ENCODE measurements at places on chromosomes 4 and X.
A peak's percentile ranks its signal among the peaks of the same experiment; 100 is the strongest.

- DNase-seq: no peak
These were observed 45.3 kb upstream of the PGRMC1 start for GRCh38 chrX:119190831-119191230.

- DNase-seq: no peak
These were observed 89.0 kb upstream of the NHS start for GRCh38 chrX:17285983-17286382.

- DNase-seq: peak; percentile 27
These were observed 34.4 kb upstream of the CDKL5 start for GRCh38 chrX:18390941-18391538.

GRCh38 chrX:154046031-154046781 lies 26.5 kb upstream of the IRAK1 start:
- no peak for DNase-seq

DNA sequence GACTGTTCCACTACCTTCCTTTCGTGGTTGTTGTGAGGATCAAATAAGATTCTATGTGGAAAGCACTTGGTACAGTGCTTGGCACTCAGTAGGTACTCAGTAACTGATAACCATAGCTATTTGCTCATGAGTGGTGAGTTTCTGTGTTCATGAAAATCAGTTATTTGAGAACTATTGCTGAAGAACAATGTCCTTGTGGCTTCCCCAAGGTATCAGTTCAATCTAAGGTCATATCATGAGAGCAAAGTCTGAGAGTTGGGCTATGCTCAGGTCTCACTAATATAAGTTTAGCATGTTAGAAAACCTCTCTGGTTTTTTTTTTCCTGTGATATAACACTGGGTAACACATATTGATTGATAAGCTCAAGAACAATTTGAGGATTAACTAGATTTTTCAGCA lies 147.8 kb downstream of the GRIA3 start:
- no peak for DNase-seq

DNA sequence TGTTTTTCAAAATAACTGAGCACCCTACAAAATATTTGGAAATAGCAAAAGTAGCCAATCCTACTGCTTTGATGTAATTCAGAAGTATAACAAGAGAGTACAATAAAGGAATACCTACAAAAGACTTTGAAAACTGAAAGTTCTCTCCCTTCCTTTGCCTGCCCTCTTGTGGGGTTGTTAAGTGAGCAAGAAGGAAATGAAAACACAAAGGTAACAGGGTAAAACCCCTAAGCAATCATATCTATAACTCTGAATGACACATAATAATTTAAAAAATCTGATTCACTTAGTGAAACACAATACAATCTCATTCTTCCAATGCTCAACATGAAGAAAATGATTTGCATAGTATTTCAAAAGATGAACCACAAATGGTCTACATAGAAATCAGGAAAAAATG lies 98.2 kb downstream of the FRYL start:
- no peak for DNase-seq

DNA sequence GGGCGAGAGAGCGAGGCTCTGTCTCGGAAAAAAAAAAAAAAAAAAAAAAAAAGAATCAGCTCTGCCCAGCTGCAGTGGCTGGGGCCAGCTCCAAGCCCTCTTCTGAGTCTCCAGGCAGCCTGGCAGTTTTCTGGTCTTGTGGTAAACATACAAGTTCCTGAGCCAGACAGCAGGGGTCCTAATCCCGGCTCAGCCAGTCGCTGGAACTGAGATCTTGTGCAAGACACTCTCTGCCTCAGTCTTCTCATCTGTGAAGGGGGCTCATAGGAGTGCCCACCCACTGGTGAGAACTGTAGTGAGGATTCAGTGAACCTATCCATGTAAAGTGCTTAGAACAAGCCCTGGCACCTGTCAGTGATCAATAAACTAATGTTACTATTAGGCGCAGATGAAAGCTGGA lies 41.8 kb downstream of the C4orf50 start:
- no peak for DNase-seq

- DNase-seq: no peak
These were observed 49.7 kb downstream of the CHIC2 start for GRCh38 chr4:54014666-54015160.
